ENCODE measurements at places on chromosomes 7 and 10.

GRCh38 chr7:92614660-92615174 is 24.5 kb upstream of the FAM133B start:
- no peak for DNase-seq

DNA sequence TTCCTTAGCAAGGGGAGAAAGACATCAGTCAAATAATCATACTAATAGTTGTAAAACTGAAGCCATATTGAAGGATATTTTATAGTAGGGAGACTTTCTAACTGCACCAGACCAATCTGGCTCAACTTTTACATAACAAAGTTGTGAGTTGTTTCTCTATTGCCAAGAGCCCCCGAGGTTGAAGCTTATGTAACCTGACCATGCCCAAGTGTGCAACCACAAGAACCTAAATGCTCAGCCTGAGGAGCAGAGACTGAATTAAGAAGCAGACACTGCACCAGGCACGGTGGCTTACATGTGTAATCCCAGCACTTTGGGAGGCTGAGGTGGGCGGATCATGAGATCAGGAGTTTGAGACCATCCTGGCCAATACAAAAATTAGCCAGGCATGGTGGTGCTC is 77.3 kb upstream of the ARMC3 start:
- DNase-seq: no peak

DNA sequence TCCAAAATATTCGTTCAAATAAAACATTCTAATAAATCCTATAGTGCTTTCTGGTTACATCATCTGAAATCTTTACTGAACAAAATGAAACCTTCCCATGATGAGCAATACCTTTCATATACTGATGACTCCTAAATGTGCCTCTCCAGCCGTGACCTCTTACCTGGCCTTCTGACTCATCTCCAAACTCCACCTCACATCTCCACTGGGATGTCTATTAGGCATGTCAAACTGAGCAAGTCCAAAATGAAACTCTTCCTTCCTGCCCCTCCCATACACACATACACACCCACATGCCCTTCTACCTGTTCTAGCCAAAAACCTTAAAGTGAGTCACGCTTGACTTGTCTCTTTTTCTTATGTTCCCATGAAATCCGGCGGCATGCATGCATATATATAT is 22.9 kb downstream of the GSAP start:
- DNase-seq: no peak

DNA sequence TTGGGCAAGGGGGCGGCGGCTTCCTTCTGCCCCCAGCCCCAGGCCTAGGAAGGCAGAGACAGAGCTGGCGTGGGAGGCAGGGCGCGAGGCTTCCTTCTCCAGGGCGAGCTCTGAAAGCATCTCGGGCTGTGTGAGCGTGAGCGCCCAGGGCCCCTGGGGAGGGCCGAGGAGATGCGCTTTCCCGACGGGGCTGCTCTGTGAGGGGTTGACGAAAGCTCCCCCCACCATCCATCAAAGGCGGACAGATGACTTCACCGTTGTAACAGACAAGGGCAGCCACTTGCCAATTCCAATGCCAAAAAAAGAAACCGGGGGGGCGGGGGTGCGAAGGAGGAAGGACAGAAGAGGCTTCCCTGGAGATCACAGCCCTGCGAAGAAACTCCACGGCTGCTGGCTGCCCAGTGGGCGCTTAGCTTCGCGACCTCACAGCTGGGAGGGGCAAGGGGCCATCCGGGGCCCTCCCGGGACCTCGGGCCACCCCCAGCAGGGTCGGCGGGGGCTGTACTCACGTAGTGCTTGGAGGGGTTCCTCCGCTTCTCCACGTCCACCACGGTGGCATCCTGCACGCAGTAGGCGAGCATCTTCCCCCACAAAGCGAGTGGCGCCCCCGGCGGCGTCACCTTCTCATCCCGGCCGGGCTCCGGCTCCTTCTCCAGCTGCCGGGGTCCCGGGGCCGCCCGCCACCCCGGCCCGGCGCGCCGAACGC is 537 bp downstream of the SH3PXD2A start:
- no peak for DNase-seq

DNA sequence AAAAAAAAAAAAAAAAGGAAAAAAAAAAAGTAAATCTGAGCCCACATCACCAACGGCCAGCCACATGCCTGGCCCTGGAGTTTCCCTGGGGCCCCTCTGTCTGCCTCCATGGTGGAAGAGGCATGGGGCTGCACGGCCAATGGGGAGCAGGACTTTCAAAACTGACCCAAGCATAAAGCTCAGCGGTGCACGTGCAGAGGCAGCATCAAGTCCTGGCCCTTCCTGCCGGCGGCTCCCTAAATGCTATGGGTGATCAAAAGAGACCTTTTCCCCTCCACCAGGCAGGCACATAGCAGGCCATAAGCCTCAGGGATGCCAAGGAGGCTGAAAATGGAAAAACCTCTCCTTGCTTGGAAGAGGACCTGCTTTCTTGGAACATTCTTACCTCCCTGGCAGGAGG is 94.3 kb downstream of the OAT start:
- DNase-seq: no peak

- no peak for DNase-seq
These were observed 66.0 kb downstream of the CALD1 start for GRCh38 chr7:134845461-134845860.

DNA sequence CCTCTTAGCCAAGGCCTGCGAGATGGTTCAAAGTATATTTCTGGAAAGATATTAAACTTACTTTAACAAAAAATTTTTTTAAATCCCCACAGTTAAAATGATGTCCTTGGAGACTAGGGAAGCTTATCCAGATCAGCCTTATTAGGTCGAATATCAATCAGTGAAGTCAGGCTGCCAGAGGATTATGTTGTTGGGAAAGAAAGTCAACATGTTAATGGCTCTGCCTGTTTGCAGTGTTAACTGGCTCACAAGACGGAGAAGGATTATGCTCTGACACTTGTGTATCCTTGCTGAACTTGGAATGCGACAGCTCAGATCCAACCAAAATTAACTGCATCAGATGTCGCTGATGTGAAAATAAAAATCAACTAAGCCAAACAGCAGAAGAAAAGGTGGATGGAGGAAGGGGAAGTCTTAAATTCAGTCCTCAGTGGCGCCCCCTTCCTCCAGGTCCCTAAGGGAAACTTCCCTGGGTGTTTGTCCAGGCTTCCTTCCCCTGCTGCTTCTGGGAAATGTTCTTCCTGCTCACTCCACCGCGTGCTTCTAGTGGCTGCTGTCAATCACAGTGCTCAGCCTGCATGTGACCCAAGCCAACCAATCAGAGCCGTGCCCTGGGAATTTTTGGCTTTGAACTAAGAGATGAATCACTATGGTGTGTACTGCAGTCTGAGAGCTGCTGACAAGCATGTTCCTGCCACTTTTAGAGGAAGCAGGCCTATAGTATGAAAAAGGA is 690.4 kb upstream of the NRP1 start:
- no peak for DNase-seq

DNA sequence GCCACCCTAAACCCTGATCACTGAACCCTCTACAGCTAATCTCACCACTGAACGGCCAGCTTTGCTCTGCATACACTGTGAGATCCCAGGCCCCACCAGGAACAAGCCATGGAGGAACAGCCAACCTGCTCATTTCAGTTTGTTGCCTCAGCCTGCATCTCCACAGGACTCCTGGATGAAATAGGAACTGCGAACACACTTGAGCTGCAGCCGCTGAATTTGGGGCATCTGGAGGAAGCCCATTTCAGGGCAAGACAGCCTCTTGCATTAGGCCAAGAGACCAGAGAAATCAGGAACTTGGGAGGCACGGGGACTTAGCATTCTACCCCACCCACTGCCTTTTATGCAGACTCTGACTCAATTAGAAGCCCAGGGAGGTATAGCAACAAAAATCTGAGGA is 14.5 kb upstream of the EGR2 start:
- no peak for DNase-seq

DNA sequence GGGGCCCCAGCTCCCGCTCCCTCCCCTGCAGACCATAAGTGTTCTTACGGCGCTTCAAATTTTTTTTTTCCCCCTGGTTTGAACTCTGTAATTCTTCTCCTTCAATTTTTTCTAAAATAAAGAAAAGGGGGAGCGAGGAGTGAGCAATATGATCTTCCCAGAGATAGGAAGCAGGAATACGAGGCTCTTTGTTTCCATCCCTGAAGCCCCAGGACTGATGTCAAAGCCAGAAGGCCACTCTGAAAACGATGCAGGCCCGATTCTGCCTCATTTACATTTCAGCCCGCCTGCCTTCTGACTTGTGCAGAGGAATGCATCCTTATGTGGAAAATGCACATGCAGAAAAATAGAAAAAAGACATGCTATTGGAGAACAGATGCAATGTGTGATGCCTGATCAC is 401.5 kb upstream of the MKI67 start:
- DNase-seq: no peak

Measured in stimulated activated CD8-positive, alpha-beta memory T cell treated with anti-CD3 and anti-CD28 coated beads, Interleukin-4, amount 100 ng/mL, for 1 hour (primary cell).